ENCODE measurements at places on chromosomes 6 and 20.

DNA sequence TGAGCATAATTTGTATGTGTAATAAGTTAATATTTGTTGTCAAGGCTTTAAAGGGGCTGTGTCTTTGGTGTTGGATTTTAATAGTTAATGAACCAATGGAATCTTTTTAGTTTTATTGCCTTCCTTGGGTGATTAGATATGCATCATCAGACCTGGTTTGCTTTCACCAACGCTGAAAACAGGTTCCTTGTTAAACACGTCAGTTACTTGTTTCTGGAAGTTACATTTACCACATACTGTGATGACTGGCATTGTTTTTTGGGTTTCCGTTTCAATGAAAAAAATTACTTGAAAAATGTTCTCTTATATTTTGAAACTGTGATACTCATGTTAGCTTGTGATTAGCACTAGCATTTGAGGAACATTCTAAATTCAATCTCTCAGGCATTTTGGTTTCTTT is 58.6 kb upstream of the RNF144B start:
- no peak for DNase-seq

GRCh38 chr20:48843057-48843806 is 15.4 kb upstream of the PREX1 start:
- no peak for DNase-seq

GRCh38 chr6:160085713-160086505 is 35.7 kb upstream of the SLC22A1 start:
- DNase-seq = no peak

GRCh38 chr6:149202952-149203351 is 114.6 kb upstream of the TAB2 start:
- no peak for DNase-seq

DNA sequence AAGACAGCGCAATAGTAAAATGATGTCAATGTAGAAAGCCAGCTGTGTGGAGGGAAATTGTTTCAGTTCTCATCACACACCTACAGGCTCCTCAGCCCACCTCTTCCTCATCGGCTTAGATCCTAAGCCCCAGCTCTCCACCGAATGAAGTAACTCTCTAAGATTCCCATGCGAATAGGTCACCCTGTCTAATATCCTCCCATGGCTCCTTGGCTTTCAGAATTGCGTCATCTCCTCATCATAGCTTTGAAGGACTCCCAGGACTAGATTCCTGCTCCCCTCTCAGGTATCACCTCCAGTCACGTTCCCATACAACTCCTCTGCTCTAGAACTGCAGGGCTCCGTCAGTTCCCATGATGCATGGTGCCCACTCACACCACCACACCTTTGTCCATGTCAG is 16.2 kb upstream of the SLC22A16 start:
- DNase-seq = no peak
